NK-92 treated with Interleukin-12 subunit alpha and Interleukin-12 subunit beta, amount 100 ng/mL, for 24 hours (cell line): ENCODE measurements at places on chromosomes 7 and 10.

DNA sequence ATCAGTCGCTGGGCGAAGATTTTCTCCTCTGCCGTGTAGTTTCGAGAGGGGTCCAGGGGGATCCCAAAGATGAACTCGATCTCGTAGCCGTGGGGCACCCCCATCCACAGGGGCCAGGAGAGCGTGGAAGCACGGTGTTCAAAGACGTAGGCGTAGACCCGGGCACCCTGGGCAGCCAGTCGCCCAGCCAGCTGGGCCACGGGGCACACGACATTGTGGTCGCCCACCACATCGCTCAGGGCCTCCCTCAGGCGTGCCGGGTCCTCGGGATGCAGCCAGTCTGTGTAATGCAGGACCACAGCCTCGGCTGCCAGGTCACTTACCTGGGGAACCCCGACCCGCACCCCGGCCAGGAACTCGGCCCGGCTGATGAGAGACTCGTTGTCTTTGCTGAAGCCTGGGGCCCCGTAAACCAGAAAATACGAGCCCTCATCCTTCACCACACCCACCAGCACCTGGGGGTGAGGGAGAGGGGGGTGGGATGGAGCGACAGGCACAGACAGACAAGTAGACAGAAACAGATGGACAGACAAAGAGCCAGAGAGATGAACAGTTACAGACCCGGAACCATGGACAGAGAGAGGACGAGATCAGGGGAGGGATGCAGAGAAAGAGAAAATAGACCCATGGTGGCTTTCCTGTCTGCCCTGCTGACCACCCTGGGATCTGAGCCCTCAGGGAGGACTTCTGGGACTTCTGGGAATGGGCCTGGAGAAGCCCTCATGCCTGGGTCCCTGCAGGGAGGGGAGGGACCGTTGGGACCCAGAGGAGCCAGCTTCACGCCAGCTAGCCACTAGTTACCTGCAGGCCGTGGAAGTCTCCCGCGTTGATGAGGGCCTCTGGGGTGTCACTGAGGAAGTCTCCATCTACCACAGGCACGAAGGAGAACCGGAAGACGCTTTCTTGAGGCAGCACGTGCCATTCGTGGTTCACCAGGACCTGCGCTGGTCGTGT, 3.0 kb downstream of the ACHE start:
- no peak for DNase-seq

DNA sequence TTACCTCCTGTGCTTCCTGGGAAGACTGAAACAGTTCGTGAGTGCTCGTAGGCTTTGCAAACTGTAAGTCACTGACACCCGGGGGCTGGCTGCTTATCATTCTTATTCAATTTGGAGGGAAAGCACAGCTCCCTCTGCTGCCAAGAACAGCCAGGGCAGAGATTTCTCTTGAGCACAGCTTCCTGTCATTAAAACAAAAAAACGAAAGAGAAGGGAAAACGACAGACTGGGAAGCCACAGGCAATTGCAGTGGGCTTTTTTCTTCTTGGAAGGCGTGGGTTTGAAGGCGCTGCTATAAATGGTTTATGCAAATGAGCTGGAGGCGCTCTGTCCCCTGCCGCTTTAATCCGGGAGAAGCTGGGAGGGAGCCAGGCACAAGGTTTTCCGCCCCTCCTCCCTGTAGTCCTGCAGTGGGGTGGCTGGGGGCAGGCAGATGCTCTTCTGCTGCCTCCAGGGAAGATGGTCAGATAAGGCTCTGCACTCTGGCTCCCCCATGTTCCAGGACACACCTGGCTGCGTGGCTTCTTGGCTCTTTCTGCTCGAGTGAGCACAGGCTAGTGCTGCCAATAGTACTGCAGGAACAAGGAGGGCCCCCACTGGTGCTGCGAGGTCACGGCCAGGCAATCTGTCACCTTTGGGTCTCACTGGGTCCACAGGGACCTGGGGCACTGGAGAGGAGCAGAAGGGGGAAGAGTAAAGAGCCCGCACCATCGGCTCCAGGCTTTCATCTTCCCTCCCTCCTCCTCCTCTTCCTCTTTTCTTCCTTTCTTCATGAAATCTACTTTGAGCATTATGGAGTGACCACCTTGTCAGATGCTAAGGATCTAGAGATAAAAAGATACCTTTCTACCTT, 49.5 kb downstream of the NEURL1 start:
- DNase-seq, result no peak

- peak; percentile 85 for DNase-seq
Observed at GRCh38 chr7:13990984-13991790, 1.7 kb upstream of the ETV1 start.

DNA sequence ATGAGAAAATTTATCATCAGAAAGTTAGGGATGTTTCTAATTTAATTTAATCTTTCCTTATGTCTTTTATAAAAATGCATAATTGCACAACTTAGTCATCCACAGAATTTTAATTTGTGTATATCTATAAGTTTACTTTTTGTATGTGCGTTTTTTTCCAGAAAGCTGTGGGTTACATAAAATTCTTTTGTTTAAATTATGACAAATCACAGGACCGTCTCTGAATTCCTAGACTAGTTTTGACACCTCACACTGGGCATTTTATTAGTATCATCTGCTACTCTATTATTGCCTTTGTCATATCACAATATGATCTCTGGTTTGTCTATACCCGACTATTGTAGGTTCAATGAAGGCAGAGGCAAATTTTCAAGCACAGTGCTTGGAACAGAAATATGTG, 482.4 kb upstream of the SEMA3D start:
- no peak for DNase-seq

- no peak for DNase-seq
Observed at GRCh38 chr10:30041196-30042105, 17.9 kb downstream of the JCAD start.

- no peak for DNase-seq
Observed at GRCh38 chr10:111207500-111207899, 130.7 kb downstream of the ADRA2A start.

DNA sequence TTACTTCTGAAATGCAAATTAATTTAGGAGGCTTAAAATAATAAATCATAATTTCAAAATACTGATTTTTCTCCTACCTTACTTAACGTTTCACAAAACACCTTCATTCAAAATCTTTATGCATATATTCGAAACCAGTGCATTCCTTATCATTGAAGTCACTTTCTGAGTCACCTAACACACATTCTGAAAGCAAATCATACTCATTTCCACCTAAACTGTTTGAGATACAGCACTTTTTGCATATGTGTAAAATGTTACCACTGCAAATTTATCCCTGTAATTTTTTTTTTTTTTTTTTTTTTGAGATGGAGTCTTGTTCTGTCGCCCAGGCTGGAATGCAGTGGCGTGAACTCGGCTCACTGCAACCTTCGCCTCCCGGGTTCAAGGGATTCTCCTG, 15.7 kb downstream of the PPP3CB start:
- no peak for DNase-seq

DNA sequence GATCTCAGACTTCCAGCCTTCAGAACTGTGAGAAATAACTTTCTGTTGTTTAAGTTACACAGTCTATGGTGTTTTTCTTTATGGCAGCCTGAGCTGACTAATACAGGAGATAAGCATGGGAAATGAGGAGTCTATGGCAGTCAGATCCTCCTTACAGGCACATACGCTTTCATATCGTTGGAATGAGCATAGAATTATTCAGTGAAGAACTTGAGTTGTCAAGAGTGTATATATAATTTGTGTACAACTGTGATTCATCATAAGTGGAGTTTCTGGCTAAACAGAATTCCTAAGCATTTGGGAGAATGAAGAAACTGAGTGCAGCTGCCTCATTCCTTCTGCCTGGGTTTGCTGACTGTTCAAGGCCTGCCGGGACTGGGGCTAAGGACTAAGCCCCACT, 516.7 kb downstream of the ADRA2A start:
- DNase-seq, result no peak

DNA sequence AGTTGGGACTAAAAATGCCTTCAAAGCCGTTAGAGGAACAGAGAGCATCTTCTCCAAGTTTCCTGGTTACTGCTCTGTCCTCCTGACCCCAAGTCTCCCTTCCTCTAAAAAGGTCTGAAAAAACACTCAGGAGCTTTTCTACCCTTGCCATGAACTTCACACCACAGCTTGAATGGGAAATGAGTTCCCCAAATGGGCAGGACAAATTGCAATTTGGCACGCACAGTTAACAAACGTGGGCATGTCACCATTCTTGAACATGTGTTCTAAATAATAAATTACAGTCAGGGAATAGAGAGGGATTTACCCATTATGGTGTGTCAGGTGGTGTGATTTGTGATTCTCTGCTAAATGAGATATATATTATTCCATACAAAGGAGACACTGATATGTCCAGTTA, 91.2 kb upstream of the WNT16 start:
- no peak for DNase-seq

GRCh38 chr10:116014871-116015582, 258.0 kb downstream of the GFRA1 start:
- DNase-seq, result no peak

DNA sequence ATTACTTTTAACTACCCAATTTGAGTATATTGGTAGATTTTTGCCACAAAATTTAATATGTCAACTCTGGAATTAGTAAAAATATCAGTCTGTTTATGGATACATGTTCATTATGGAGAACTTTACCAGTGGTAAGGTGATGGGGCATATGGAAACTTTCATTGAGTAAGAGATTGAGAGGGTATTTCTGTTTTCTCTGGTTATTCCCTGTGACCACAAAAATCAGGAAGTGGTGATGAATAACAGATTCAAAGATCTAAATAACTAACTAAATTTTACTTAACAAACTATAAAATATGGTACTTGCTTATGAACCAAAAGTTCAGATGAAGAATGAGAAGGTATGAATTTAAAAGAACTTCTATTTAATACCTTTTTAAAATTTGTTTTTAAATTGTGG, 22.1 kb upstream of the STEAP4 start:
- no peak for DNase-seq

GRCh38 chr7:3892686-3893085, 591.6 kb downstream of the SDK1 start:
- no peak for DNase-seq

GRCh38 chr7:30238721-30239441, 45.5 kb upstream of the ZNRF2 start:
- no peak for DNase-seq

- no peak for DNase-seq
Observed at GRCh38 chr10:75883081-75884072, 452.0 kb downstream of the LRMDA start.

GRCh38 chr7:85602196-85602595, 415.3 kb upstream of the SEMA3D start:
- no peak for DNase-seq

- no peak for DNase-seq
Observed at GRCh38 chr7:75740846-75741497, 2.2 kb upstream of the HIP1 start.

- DNase-seq, result no peak
Observed at GRCh38 chr7:139321071-139321745, 19.9 kb upstream of the FMC1 start.

DNA sequence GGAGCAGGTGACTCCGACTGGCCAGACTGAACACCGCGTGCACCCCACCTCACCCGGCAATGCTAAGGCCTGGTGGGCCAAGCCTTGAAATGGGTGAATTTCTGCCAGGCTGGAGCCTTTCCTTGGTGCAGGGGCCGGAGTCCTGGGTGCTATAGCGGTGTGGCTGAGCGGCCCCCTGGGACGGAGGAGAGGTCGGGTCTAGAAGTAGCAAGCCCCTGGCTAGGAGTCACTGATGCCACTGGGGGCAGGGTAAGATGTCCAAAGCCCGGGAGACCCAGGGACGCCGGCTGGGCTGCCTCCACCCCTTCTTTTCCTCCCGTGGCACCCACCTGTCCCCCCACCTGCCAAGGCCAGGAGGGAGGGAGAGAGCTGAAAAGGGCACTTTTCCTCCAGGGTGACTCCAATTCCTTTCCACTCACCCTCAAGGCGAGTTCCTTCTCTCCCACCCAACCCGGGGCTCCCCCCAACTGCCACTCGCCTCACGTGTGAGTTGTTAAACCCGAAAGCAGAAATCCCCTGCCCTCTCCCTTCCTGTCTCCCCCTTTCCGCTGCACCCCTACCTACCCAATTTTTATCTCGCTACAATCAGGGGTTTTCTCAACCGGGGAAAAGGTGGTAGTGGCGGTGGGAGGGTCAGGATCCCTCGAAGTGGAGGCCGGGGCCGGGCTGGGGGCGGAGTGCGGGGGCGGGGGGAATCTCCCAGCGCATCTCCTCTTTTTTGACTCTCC, 6.0 kb upstream of the GATA3 start:
- DNase-seq, result no peak

- DNase-seq, result no peak
Observed at GRCh38 chr10:80492848-80493521, 38.9 kb downstream of the TSPAN14 start.

DNA sequence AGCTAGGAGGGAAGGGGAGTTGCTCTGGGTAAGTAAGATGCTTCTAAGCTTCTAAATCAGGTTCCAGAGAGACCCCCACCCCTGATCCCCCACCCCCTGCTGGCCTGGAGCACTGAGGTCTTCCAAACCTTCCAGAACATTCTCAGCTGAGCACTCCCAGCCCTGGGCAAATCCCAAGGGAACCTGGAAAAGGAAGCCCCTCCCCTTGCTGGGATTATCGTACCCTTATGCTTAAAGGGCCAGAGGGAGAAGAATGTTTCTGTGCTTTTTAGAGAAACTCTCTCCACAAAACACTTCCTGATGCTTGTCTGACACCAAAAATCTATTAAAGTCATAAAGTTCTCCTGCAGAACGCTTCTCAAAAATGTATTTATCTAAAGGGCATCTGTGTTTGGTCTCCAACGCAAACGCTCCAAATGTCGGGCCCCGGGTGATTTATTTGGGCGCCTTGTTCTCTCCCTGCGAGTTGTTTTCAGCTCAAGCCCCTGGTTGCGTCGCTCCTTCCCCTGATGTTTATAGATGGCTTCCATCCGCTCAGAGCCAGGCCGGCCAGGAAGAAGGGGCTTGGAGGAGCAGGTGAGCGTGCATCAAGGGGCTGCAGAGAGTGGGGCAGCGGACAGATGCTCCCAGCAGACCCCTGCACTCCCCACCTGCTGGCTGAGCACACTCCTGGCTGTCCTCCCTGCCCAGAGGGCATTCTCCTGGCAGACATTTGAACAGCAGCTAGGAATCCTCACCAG, 8.2 kb upstream of the RET start:
- DNase-seq, result no peak

- no peak for DNase-seq
Observed at GRCh38 chr7:135251496-135252391, 18.1 kb downstream of the STRA8 start.

GRCh38 chr7:29494350-29494749, 69.3 kb upstream of the PRR15 start:
- DNase-seq, result no peak

GRCh38 chr10:1434202-1434601, 303.1 kb downstream of the ADARB2 start:
- no peak for DNase-seq

- no peak for DNase-seq
Observed at GRCh38 chr7:81501220-81501619, 268.6 kb downstream of the HGF start.

- no peak for DNase-seq
Observed at GRCh38 chr10:69939481-69939880, 113.2 kb upstream of the MACROH2A2 start.

GRCh38 chr10:3907514-3907913, 122.5 kb upstream of the KLF6 start:
- DNase-seq, result no peak

DNA sequence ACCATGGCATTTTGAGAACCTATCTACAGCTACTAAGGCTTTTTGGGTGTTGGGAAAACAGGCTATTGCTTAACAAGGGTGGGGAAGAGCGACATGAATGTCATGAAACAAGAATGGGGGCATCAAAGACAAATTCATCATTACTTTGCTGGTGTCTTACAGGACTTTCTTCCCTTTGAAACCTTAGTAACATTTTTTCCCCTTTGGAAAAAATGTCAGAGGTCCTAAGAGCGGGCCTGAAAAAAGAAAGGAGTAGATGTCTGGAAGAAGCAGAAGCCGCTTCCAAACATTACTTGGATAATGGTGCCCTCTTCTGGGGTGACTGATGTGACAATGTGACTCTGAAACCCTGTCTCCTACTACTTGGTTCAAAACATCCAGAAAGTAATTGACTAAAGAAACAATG, 3.8 kb upstream of the DDX50 start:
- no peak for DNase-seq
